ENCODE measurements at places on chromosomes 6 and 20. TPM values are rescaled to one million over a fixed set of nuclear protein-coding genes. Genes with fewer than 3 reads are reported as not detected.

BMP2 gene
- not detected for total RNA-seq

FRMD1 gene
- not detected for total RNA-seq

SMIM8 gene
- total RNA-seq: 8.7 TPM

FGD2 gene
- not detected for total RNA-seq

UFL1 gene
- total RNA-seq: 22.2 TPM

SLC17A2 gene
- total RNA-seq: not detected

PPP1R14C gene
- 0.60 TPM for total RNA-seq

BPIFB2 gene
- not detected for total RNA-seq

PTPRK gene
- total RNA-seq: 41.8 TPM

FUCA2 gene
- 88.9 TPM for total RNA-seq

PSORS1C1 gene
- total RNA-seq: 3.4 TPM

GJA1 gene
- 59.4 TPM for total RNA-seq

PTCHD4 gene
- total RNA-seq: 0.38 TPM

KHDC1L gene
- not detected for total RNA-seq

HDGFL1 gene
- total RNA-seq: not detected

CST7 gene
- not detected for total RNA-seq

POFUT1 gene
- total RNA-seq: 60.8 TPM

TUBB2A gene
- total RNA-seq: 291 TPM

WFDC10B gene
- total RNA-seq: not detected

Measured in A172 (cell line).